ENCODE measurements at places on chromosomes 5 and 9.

GRCh38 chr9:137113385-137114159 is 961 bp downstream of the DPP7 start:
- no peak for DNase-seq

DNA sequence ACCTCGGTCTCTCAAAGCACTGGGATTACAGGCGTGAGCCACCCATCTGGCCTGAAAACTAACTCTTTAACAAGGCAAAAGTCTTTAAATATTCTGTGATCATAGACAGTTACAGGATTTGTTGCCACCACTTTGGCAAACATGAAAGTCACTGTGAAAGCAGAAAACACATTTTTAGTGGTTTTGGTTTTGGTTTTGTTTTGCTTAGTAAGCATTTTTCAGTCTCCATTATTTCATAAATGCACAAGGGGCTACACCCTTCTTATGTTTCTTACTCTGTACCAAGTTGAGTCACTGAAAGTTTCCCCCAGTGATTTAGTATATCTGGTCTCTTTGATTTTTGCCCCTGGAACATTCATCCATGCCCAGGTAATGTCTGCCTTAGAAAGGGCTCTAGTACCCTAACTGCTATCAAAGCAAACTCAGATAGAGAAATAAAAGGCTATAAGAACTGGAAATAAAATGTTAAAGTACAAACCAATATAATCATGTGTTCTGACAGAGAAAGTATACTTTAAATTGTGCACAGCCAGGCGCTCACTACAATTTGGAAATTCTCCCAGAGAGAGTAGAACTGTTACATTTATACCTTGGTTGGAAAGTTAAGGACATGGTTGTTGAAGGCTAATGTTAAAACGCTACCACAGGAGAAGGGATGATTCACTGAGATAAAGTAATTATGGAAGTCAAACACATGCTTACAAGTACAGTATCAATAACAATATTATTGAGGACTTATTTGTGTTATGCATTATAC is 1022.5 kb upstream of the DMAC1 start:
- no peak for DNase-seq

DNA sequence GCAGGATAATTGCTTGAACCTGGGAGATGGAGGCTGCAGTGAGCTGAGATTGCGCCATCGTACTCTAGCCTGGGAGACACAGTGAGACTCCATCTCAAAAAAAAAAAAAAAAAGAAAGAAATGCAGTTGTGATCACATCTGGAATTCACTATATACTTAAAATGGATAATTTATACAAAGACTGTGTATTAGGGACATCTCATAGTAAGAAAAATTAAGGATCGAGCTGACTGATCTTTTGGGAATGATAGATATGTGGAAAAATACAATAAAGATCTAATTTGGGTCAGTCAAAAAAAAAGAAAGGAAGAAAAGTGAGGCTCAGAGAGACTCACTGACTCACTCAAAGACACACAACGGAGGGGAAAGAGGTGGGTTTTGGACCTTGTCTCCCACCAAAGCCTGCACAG is 73.2 kb upstream of the STXBP1 start:
- no peak for DNase-seq

GRCh38 chr9:70406434-70406862 is 8.0 kb downstream of the KLF9 start:
- peak; percentile 22 for DNase-seq

GRCh38 chr9:105282870-105283621 is 38.6 kb downstream of the SLC44A1 start:
- DNase-seq, result no peak

DNA sequence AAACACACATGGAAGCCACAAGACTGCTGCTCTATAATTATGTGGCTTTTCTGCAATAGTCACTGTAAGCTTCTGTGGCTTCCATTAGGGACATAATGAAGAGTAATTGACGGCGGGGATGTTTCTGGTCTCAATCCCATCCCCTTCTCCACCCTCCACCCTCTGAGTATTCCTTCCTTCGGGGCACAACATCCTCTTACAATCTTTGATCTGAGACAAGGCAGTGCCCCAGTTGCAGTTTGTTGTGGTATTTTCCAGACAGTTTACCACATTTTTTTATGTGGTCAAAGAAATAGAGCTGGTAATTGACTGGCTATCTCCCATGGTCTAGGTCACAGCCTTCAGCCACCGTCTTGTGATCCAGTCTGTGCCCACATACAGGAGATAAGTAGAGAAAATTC is 277.7 kb downstream of the NR2F1-AS1 start:
- no peak for DNase-seq

- no peak for DNase-seq
Observed at GRCh38 chr5:96387616-96388015, 45.4 kb downstream of the PCSK1 start.

- no peak for DNase-seq
Observed at GRCh38 chr9:93155716-93156474, 21.8 kb upstream of the NINJ1 start.

All from activated CD8-positive, alpha-beta memory T cell treated with anti-CD3 and anti-CD28 coated beads, Interleukin-2, amount 50 U/mL, for 4 hours (primary cell).